ENCODE measurements at places on chromosomes 1 and 21.

DNA sequence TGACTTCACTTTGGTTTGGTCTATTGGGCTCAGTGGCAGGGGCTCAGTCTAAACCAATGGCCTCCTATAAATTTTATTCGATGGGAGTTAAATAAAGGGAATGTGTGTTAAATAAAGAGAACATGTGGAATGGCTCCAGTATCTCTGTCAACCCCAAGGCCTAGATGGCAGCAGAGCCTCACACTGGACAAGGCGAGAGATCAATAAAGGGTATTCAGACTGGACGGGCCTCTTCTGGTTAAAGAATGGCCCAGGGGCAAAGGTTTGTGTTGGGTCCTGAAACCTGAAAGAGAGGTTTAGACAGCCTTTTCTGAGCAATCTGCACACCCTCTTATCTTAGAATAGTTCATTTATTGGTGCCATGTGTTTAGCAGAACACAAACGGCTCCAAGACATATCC lies 34.7 kb downstream of the SH3BP5L start:
- no peak for DNase-seq

DNA sequence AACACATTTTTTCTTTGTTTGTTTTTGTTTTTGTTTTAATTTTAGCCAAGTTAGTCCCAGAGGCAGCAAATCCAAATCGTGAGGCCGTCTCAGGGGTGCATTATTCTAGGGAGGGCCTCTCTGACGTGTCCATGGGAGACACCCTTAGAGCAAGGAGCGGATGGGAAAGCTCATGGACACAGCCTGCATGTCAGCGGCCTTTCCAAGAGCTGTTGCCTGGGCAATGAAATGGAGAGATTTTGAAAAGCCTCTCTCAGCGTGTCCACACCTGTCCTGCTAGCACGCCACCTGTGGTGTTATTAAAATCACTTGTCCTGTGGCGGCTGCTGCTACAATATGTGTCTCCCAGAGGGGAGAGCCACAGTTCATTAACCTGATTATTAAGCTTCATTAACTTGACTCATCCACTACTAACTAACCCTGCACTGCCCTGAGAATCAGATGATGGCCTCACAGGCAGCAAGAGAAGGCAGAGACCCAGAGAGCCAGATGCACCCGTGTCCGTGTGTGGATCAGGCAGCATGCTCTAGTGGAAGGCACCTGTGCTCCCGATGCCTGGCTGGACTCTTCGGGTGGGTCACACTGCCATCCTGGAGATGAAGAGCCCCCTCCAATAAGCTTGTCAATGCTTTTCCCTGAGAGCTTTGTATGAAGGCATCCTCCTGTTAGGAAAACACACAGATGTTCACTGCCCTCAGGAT lies 133.3 kb downstream of the PGBD5 start:
- no peak for DNase-seq

- no peak for DNase-seq
Observed at GRCh38 chr1:35575416-35575958, 2.4 kb downstream of the TFAP2E start.

DNA sequence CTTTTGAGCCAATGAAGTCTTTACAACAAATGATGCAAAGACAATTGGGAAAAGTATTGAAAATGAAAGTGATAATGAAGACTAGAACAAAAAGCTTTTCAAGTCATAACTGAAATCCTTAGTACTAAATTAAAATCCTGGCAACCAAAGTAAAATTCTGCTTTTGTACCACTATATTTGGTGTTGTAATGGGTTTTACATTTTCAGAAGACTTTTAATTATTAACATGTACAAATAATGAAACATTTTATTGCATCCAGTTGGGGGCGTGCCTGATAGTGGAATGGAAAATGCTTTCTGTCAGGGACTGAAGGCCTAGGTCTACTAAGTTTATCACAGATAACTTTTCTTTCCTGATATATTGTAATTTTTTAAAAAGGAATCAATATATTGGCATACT lies 89.4 kb downstream of the SDCCAG8 start:
- DNase-seq: no peak

GRCh38 chr1:186009039-186009737 lies 275.0 kb downstream of the HMCN1 start:
- no peak for DNase-seq

DNA sequence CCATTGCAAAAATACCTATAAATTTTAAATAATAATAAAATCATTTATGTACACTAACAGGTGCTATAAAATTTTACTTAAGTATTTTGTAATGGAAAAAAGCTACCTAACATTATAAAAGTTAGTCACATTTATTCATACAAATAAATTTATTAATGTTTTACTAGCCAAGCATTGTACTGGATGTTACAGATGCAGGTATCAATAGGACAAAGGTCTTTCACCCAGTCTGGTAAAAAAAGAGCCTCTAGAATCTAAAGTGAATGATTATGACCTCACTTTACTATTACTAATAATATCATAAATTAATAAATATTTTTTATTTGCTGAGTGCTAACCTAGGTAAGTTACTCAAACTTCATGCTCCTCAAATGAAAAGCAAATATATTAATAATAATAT lies 170.6 kb downstream of the KCNT2 start:
- DNase-seq: no peak

DNA sequence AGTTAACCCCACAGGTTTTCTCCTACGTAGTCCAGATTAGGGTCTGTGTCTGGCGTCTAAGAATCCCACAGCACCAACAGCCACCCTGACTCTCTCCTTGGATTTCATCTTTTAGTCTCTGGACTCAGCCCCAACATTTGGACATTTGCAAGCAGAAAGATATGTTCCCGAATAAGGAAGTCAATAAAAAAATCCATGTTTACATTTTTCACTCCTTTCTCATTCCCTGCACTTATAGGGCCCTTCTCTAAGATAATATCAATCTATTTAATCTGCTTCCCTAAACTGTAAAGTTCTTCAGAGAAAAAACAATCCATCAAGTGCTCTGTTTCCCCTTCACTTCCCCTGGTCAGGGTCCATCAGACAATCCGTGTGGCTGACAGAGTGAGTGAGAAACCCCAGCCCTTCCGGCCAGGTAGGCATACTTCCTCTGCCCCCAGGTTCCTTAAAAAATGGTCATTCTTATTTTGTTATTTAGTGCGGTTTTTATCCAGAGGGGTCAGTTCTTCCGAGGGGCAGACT lies 105.9 kb upstream of the CDC42BPA start:
- no peak for DNase-seq

- no peak for DNase-seq
Observed at GRCh38 chr21:34351786-34352241, 12.0 kb upstream of the KCNE2 start.

DNA sequence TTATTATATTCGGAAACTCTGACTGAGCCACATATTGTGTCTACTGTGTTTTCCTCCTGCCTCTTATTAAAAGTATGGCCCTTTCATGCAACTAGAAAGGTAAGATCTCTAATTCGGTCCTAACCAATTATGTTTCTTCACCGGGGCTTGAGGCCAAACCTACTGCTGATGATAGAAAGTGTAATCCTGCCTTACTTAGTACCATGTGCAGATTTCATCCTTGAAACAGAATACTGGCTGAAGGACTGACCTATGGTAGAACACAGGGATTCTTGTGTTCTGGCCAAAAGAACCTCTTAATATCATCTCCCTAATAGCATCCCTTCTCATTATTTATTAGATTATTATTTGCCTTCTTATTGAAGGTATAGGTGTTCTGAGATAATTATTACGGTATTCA lies 72.6 kb downstream of the TOR3A start:
- no peak for DNase-seq

Data from activated CD4-positive, alpha-beta T cell treated with anti-CD3 and anti-CD28 coated beads for 24 hours (primary cell).